Epithelial cell of proximal tubule (primary cell): ENCODE measurements at places on chromosomes 5 and 9.

GRCh38 chr5:111454776-111455175 lies 57.6 kb downstream of the STARD4 start:
- no peak for DNase-seq

- DNase-seq = no peak
Observed at GRCh38 chr9:96305171-96305570, 3.2 kb upstream of the HSD17B3 start.

DNA sequence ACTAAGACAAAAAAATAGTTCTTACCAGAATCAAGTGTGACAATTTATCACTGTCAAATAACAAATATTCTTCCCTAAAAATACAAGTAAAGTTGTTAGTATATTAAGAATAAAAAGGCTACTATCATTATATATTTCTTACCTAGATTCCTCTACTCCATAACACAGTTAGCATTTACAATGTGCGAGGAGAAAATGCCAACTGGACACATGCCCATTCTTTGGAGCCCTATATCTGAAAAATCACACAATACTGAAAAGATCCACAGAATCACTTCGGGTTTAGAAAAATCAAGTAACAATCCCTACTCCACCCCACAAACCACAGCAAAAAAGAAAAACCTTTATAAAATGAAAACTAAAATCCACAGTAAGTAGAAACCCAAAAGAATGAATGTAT lies 70.9 kb downstream of the PKD2L2 start:
- no peak for DNase-seq

- DNase-seq = no peak
Observed at GRCh38 chr5:140673187-140673976, at the start of gene DND1. DND1 (minus strand) TSS chr5:140673576; CDS start chr5:140673542, 34 bp downstream.

DNA sequence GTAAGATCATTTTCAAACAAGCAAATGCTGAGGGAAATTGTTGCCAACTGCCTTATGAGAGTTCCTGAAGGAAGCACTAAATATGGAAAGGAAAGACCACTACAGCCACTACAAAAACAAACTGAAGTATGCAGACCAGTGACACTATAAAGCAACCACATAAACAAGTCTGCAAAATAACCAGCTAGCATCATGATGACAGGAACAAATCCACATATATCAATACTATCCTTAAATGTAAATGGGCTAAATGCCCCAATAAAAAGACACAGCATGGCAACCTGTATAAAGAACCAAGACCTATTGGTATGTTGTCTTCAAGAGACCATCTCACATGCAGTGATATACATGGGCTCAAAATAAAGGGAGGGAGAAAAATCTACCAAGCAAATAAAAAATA lies 113.2 kb downstream of the DTWD2 start:
- DNase-seq = no peak

DNA sequence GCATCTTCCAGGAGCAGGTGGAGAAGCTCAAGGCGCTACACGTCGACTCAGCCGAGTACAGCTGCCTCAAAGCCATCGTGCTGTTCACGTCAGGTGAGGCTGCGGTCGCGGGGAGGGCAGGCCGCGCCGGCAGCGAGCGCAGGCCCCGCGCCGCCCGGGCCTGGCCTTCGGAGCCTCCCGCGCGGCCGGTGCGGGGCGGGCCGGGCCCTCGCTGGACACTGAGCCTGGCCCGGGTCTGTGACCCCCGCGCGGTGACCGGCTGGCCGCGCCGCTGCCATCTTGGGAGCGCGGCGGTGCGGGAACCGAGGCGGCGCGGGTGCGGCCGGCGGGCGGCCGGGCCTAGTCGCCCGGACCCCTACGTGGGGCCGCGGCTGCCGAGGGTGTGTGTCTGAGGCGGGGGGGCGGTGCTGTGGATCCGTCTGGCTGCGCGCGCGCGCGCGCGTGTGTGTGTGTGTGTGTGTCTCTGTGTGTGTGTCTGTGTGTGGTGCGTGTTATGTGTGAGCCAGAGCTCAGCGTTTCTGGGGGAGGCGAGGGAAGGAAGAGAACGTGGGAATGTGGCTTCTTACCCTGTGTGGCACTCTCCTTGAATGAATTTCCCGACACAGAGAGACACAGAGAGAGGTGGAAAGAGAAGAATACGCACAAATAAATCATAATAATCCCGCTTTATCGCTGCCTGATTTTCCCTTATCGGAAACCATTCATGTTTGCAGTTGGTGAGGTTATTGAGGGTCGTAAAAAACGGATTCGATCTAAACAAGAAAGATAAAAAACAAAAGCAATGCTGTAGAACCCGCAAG lies 5.5 kb downstream of the NR2F1 start:
- DNase-seq = no peak

GRCh38 chr9:110555551-110556331 lies 23.8 kb downstream of the SVEP1 start:
- peak; percentile 33 for DNase-seq

DNA sequence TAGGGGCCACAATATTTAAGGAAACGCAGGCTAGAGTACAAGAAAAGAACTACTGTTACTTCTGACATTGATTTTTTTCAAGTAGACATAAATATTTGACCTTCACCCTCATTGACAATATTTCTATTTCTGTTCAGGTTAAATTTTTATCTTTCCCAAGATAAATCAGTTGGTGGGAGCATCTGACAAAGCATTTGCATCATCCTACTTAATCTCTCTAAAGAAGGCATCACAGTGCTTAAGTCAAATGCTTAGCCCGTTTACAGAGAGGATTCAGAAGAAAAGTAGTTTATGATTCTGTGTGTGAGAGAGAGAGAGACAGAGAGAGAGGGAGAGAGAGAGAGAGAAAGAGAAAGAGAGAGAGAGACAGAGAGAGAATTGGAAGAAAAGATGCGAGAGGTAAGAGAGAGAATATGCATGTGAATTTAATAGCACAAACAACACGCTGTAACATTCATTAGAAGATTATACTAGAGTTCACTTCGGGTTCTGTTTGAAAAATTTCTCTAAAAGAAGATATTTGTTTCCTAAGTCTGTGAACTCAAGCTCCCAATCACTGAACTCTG lies 1093.3 kb upstream of the CDH6 start:
- DNase-seq = no peak

DNA sequence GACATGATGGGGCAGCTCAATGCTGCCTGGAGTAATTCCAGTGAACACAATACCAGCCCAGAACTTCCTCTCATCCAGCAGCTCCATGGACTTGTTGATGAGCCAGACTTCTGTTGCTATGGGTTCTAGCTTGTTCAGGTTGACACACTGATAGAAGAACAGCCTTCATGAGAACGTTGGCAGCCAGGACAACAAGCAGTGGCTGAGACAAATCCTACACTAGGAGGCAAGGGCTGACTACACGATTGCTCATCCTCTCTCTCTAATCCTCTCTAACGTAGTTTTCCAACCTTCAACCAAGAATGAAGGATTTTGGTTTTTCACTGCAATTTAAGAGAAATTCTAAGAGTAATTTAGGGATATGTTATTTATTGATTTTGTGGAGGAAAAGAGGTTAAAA lies 67.8 kb downstream of the NIPSNAP3B start:
- no peak for DNase-seq

GRCh38 chr5:121968910-121969607 lies 7.3 kb downstream of the SRFBP1 start:
- peak; percentile 96 for DNase-seq

DNA sequence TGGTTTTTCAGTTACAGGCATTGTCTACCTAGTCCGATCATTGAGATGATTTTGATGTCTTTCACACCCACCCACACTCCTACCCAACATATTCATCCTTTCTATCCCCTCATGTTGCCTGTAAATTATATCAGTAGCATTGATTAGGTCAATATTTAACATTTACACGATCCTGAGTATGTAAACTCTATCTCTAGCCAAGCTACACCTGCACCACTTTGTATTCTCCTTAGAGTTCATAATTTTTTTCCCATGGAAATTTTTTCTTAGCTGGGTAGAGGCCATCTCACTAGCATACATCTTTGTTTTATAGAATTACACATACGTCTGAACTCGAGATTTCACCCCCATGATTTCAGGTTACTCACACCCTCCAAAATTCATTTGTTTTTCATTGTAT lies 30.6 kb downstream of the GCNT4 start:
- no peak for DNase-seq

GRCh38 chr5:160507221-160507721 lies 85.6 kb downstream of the PTTG1 start:
- DNase-seq = no peak

DNA sequence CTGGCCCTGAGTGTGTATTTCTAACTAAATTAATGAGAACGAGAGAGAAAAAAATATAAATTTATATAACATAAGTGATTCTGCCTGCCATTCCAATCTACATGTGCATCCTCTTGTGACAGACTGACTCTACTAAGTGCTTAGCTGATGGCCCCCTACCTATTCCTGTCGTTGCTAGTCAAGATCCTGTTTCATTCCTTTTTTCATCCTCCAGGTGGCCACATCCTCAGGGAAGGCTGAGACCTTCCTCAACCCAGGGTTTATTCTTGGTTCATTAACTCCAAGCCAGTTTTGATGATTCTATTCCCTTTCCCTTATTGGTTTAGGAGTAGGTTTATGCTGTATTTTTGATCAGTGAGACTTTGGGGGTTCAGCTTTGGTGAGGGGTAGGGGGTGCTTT lies 201.3 kb downstream of the C9orf152 start:
- DNase-seq = no peak

GRCh38 chr5:31095796-31096195 lies 97.7 kb upstream of the CDH6 start:
- no peak for DNase-seq
